ENCODE measurements at places on chromosomes 1 and 21.

DNA sequence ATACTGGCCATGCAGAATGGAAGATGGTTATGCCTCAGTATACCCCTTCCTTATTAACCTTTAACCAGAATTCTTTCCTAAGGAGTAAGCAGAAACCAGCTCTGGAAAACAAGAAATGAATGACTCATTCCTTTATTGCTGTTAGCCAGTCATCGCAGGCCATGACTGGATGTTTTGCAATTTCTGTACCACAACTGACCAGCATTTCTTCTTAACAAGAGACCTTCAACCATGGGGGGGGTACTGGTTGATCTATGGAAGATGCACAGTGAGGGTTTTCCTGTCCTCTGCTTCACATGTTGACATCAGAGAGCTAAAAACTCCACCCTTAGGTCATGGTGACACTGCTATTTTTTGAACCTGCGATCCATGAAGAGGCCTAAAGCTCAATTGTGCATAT, 28.0 kb upstream of the RNF2 start:
- DNase-seq, result no peak

DNA sequence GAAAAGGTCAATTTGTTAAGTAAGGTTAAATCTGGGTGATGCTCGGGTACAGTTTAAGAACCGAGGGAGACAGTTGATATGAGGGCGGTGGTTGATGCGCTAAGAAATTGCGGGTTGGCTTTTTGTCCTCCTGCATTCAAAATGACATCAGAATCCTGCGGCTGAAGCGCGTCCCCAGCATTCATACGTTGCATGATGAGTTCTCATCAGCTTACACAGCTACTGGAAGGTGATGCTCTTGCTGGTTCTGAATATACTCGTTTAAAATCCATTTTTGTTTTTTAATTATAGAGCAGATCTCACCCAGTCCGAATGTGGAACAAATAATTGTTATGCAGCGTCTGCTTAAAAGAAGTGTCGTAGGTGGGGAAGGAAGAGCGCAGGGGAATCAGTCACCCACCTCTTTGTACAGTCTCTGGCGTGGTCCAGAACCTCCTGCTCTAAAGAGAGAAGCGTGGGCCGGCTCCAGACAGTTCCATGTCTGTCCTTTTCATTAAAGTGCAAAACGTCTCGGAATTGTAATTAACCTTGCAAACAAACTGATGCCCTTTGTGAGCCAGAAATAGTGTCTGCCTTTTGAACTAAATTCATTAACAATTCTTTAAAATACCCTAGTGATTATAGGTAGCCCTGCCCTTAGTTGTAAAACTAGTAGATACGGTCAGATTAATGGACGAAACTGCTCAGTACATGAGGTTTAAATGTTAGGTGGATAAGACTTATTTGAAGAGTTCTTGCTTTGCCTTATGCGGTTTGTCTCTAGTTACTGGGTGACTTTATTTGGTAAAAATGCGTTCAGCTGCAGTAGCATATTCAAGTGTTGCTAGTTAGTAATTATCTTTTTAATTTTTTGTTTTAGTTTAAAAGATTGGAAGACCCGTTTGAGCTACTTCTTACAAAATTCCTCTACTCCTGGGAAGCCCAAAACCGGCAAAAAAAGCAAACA, 741 bp downstream of the RGS2 start:
- no peak for DNase-seq

- DNase-seq, result no peak
Measured at GRCh38 chr1:52574594-52574993, 21.7 kb upstream of the TUT4 start.

- no peak for DNase-seq
Measured at GRCh38 chr1:115575661-115576060, 66.1 kb upstream of the VANGL1 start.

DNA sequence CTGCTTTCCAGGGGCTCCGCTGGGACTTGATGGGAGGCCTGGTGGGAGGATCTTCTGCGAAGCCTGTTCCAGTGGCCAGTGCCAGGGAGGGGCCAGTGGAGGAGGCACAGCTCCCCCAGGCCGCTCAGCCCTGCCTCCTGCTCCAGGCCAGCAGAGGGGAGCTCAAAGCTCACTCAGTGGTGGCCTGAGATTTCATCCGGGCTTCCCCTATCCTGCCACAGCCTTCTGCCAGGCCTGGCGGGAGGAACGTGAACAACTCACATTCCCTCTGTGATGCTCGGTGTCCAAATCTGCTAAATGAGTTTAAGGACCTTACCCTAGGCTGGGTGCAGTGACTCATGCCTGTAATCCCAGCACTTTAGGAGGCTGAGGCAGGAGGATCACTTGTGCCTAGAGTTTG, 3.3 kb downstream of the CLCNKB start:
- no peak for DNase-seq

DNA sequence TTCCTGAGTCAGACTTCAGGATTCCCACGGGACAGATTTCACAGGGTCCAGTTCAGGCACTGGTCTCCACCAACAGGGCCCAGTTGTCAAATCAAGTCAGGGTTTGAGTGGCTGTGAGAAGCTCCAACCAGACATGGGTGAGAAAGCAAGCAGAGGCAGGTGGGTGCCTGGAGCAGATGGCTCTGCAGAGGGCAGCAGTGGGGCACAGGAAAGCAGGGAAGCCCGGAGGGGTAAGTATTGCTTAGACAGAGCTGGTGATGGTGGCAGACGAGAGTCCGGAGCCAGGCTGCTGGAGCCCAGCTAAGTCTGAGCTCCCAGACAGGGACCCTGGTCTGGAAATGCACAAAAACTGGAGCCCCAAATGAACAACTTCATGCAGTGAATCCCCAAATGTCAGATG, 40.4 kb downstream of the RIMS3 start:
- no peak for DNase-seq

DNA sequence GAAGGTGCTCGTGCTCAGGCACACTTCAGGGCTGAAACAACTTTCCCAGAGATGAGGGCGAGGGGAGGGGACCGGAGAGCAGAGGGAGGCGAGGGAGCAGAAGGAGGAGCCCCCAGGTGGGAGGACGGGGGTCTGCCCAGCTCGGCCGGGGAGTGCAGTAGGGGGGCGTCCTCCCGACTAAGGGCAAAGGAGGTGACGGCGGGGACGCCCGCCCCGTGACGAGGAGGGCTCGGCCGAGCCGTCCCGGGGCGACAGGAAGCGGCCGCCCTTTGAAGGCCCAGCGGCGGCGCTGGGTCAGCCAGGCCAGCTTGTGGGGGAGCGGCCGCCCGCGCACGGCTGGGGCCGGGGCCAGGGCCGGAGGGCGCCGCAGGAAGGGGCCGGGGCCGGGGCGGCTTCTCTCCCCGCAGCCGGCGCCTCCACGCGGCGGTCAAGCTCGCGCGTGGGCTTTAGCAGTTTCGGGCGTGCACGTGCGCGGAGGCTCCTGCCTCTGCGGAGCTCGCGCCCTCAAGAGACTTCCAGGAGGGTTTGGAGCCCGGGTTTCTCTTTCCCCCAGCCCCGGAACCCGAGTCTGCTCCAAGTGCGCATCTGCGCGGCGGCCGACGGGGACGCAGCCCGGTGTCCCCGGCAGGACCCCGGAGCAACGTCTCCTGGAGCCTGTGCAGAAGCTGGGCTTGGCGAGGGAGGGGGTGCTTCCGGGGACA, 100.8 kb upstream of the SLC45A1 start:
- no peak for DNase-seq

GRCh38 chr1:963301-963651, 2.9 kb downstream of the KLHL17 start:
- DNase-seq, result no peak

GRCh38 chr1:14238472-14239307, 359.8 kb upstream of the KAZN start:
- DNase-seq, result no peak

DNA sequence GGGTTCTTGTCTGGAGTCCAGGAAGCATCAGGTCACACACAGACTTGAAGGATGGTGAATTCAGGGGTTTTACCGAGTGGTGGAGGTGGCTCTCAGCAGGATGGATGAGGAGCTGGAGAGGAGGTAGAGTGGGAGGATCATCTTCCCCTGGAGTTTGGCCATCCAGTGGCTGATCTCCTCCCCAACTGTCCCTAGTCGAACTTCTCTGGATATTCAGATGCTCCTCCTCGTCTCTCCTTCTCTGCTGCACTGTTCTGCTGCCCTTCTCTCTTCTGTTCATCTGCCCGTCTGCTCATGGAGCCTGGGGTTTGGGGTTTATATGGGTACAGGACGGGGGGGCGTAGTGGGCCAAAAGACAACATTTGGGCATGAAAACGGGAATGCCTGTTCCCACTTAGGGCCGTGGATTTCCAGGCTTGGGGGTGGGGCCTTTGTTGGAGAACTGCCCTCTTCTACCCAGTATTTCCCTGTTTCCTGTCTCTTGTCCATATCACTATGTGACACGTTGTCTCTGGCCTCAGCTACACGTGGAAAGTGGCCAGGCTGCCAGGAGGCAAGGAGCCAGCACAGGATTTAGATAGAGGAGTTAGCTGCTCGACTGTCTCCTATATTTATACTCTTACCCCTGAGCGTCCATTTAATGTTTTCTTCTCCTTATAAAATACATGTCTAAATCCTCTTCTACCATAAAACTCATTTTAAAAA, 76.7 kb downstream of the SIPA1L2 start:
- DNase-seq, result no peak

GRCh38 chr1:67717876-67718275, 32.9 kb downstream of the GADD45A start:
- no peak for DNase-seq

- no peak for DNase-seq
Measured at GRCh38 chr1:170267317-170267716, 121.6 kb downstream of the NTMT2 start.

- DNase-seq, result no peak
Measured at GRCh38 chr1:15100880-15101760, 52.4 kb upstream of the TMEM51 start.

- no peak for DNase-seq
Measured at GRCh38 chr1:94020764-94021579, 100.0 kb downstream of the ABCA4 start.

GRCh38 chr1:232620356-232620969, 9.5 kb downstream of the SIPA1L2 start:
- DNase-seq, result no peak

GRCh38 chr1:171910786-171911185, 69.5 kb downstream of the DNM3 start:
- DNase-seq, result no peak

- DNase-seq, result no peak
Measured at GRCh38 chr1:64934878-64935275, 31.5 kb downstream of the JAK1 start.

DNA sequence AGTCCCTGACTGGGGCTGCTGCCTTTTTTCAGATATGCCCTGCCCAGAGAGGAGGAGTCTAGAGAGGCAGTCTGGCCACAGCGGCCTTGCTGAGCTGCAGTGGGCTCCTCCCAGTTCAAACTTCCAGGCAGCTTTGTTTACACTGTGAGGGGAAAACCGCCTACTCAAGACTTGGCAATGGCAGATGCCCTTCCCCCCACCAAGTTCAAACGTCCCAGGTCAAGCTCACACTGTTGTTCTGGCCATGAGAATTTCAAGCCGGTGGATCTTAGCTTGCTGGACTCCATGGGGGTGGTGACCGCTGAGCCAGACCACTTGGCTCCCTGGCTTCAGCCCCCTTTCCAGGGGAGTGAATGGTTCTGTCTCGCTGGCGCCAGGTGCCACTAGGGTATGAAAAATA, 18.3 kb upstream of the C1orf53 start:
- no peak for DNase-seq

- no peak for DNase-seq
Measured at GRCh38 chr1:116693759-116694480, 26.4 kb upstream of the IGSF3 start.

DNA sequence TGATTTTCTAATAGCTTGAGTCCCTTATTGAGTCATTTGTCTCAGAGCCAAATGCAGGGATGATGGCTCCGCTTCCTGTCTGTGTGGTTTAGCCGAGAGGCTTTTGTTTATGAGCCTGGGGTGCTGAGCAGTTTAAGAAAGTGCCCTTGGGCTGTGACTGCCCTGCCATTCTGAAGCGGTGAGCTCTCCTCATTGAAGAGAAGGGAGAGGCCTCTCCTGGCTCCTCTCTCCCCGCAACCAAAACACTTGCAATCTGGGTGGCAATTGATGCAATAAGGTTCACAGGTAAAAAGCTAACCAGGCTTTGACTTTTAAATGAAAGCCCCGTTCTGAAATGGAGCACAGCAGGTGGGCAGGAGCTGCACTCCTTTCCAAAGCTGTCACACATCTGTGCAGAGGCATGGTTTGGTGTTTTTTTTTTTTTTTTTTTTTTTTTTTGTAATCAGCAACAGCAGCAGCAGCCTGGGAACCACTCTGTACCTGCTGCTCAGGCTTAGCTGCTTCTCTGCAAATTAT, 403.7 kb downstream of the SIPA1L2 start:
- no peak for DNase-seq

DNA sequence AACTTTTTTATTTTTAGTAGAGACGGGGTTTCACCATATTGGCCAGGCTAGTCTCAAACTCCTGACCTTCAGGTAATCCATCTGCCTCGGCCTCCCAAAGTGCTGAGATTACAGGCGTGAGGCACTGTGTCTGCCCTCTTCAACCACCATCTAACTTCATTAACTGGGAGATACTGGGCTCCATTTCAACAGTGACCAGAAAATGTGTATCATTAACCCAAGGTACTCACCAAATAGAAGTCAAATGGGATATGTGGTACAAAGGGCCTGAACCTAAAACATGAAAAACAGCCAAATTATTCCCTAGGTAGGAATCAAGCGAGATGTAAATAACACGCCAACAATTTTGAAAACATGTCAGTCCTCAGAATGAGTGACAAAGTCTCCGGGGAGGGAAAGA, 1.2 kb downstream of the ILF2 start:
- DNase-seq, result no peak
